ENCODE measurements at places on chromosomes 3 and 15. TPM values are rescaled to one million over a fixed set of nuclear protein-coding genes. Genes with fewer than 3 reads are reported as not detected.

GRCh38 chr3:17974206-17974841, 231.9 kb upstream of the TBC1D5 start:
- DNase-seq, result no peak
- H3K4me1 ChIP-seq, result no peaks in the 10 kb centered on the region
- no peaks in the 10 kb centered on the region for H3K27me3 ChIP-seq
- H3K27ac ChIP-seq, result no peak overlapping the region
- H3K36me3 ChIP-seq, result no peaks in the 10 kb centered on the region

DNA sequence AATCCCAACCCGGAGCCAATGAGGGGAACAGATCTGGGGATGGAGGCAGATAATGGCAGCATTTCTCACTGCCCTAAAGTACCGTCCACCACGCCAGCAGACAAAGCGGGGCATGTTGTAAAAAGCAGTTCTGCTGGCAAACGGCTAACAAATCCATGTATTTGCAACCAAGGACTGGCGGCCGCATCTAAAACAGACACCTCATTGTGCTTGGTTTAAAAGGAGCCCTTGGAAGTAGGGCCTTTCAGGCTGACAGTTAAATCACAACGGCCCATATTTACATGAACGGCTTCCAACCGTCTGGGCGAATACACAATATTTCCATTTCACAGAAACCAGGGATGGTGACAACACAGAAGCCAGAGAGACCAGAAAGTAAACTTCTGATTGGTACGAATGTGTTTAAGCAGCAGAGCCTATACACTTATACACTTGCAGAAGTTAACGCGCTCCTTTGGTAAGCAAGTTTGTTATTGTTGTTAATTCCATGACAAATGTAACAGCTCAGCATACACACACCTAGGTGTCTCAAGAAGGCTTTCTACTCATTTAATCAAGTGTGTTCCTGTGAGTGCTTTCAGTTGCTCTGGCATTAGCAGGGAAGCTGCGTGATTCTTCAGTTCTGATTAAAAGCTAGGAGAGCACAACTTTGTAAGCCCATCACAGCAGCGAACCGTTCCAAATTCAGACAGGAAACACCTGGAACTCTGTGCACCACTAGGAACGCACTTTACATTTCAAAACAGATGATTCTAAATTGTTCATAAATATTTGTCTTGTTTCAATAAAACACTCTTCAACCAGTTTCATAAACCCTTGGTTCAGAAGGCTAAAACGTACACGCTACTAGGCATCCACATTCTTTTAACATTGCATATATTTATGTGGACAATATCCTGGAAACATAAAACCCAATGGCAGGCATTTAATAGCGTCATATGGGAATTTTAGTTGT, 112.9 kb downstream of the PDZRN3 start:
- peaks cover 72% of the 10 kb centered on the region for H3K4me1 ChIP-seq
- DNase-seq, result no peak
- H3K27ac ChIP-seq, result peak overlapping the region; percentile 77
- H3K27me3 ChIP-seq, result no peaks in the 10 kb centered on the region
- H3K36me3 ChIP-seq, result no peaks in the 10 kb centered on the region
- no peak overlapping the region for H3K4me3 ChIP-seq

DNA sequence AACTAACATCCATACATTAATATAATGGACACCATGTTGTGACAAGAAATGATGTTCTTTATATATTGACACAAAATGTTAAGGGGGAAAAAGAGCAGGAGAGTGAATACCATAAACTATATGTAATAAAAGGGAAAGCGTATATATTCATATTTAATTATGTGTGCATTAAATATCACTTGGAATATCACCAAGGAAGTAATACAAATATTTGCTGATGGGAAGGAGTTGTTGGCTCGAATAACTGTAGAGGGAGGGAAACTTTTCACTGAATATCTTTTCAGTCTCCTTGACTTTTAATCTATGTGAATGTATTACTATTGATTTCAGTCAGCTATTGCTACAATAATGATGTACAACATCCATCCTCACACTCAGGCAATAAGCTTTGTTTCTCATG, 167.0 kb upstream of the DPH6 start:
- no peak overlapping the region for H3K4me3 ChIP-seq
- H3K4me1 ChIP-seq, result peaks cover 17% of the 10 kb centered on the region
- H3K36me3 ChIP-seq, result no peaks in the 10 kb centered on the region
- no peaks in the 10 kb centered on the region for H3K27me3 ChIP-seq
- DNase-seq, result no peak

- H3K36me3 ChIP-seq, result peaks cover 26% of the 10 kb centered on the region
- peaks cover 94% of the 10 kb centered on the region for H3K4me1 ChIP-seq
- no peak overlapping the region for H3K4me3 ChIP-seq
- H3K27ac ChIP-seq, result no peak overlapping the region
- DNase-seq, result no peak
These were observed 79.8 kb downstream of the TGFBR2 start for GRCh38 chr3:30686176-30686575.

GRCh38 chr3:47419083-47420043, 38.5 kb downstream of the PTPN23 start:
- no peak overlapping the region for H3K4me3 ChIP-seq
- no peaks in the 10 kb centered on the region for H3K27me3 ChIP-seq
- H3K27ac ChIP-seq, result no peak overlapping the region
- DNase-seq, result no peak
- peaks cover 38% of the 10 kb centered on the region for H3K36me3 ChIP-seq

DNA sequence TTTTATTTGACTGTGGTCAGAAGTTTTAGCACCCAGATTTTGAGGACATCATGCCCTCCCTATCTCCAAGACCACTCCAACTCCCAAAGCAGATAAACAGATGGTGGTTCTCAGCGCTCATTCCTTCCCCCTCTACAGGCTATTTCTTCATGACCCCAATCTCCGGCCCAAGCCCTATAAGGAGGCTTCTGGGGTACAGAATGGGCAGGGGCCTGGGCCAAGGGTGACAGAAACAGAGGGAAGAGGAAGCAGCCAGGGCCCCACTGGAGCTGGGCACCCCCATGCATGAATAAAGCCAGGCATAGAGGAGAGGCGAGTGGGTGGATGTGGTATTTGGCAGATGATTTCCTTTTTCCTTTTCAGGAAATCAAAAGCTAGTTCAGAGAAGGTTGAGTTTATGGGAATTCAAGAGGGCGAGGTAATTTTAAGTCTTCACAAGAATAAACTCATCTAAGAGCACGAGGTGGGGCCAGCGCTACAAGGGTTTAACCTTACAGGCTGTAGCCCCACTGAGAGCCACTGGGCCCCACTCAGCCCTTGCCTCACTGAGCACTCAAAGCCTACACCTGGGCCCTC, 104.8 kb upstream of the HERC1 start:
- H3K27ac ChIP-seq, result peak overlapping the region; percentile 44
- DNase-seq, result no peak
- no peak overlapping the region for H3K4me3 ChIP-seq
- H3K4me1 ChIP-seq, result peaks cover 30% of the 10 kb centered on the region
- H3K36me3 ChIP-seq, result no peaks in the 10 kb centered on the region
- no peaks in the 10 kb centered on the region for H3K27me3 ChIP-seq

Gene KLHL6
- total RNA-seq, result 2.7 TPM

Gene GOLGA6A
- total RNA-seq, result not detected

Gene MEX3B
- 0.57 TPM for total RNA-seq
